ENCODE measurements at places on chromosomes 4 and X.

DNA sequence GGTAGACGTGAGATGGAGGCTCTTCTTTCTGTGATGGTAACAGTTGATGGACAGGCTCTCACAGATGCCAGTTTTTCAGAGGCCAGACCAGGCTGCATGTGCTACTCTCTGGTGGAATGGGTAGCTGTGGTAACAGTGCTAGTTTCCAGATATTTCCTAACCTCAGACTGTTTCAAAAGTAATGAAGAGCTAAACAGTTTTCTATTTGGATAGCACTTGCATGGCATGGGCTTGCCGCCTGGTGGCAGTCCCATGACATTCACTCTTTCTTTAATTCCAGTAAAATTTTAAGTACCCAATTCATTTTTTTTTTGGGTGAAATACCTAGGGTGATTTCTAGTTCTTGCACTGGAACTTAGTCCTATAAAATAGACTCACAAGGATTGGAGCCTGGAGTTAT lies 220.2 kb upstream of the MAD2L1 start:
- H3K27ac ChIP-seq: no peak overlapping the region
- no peak overlapping the region for H3K4me3 ChIP-seq
- H3K4me1 ChIP-seq: no peaks in the 10 kb centered on the region
- no peak for DNase-seq

DNA sequence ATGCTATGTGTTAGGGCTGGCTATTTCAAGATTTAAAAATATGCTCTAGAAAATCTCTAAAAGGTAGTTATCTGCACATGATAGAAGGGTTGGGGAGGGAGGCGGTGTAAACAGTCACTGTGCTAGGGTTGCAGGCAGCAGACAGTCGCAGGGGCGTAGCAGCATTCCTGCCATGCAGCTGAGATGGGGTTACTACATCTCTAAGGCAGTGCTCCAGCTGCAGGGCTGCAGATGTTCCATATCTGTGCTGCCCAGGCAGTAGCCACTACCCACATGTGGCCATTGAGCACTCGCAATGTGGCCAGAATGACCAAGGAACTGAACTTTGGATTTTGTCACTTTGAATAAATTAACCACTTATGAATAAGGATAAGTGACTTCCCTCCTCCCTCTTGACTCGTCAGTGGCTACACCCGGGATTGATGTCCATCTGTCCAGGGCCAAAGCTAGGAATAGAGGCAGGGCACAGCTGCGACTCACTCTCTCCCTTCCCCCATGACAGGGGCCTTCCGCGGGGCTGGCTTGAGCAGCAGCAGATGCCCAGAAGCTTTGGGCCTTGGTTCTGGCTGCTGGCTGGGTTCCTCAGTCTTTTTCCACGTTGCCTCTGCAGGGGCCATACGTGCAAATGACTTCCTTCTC lies 79.4 kb upstream of the CLDN34 start:
- peaks cover under 1% of the 10 kb centered on the region for H3K4me1 ChIP-seq
- no peak overlapping the region for H3K27ac ChIP-seq
- H3K27me3 ChIP-seq: no peaks in the 10 kb centered on the region
- H3K36me3 ChIP-seq: peaks cover 3% of the 10 kb centered on the region
- DNase-seq: no peak

- H3K4me1 ChIP-seq: no peaks in the 10 kb centered on the region
- no peak overlapping the region for H3K4me3 ChIP-seq
- no peaks in the 10 kb centered on the region for H3K27me3 ChIP-seq
- H3K27ac ChIP-seq: no peak overlapping the region
- DNase-seq: no peak
Observed at GRCh38 chrX:132461886-132462285, 27.0 kb downstream of the MBNL3 start.

DNA sequence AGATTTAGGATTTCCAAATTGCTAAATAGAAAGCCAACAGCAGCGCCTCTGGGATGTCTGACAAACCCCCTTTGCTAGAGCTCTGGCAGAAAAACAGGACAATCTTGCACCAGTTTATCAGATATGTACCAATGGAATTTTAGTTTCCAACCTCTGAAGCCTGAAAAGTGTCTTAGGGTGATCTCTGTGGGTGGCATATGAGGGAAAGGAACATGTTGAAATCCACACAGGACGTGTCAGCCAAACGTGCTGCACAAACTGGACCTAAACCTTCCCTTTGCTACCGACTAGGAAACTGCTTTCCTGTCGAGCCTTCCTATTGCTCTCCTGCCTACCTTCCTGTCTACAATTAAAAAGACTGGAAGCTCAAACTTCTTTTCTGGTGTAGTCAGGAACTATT lies 53.5 kb downstream of the REELD1 start:
- no peaks in the 10 kb centered on the region for H3K27me3 ChIP-seq
- H3K4me3 ChIP-seq: no peak overlapping the region
- H3K36me3 ChIP-seq: peaks cover 1% of the 10 kb centered on the region
- no peaks in the 10 kb centered on the region for H3K4me1 ChIP-seq

GRCh38 chr4:158818560-158819140 lies 49.8 kb downstream of the FNIP2 start:
- peaks cover under 1% of the 10 kb centered on the region for H3K36me3 ChIP-seq
- no peaks in the 10 kb centered on the region for H3K27me3 ChIP-seq
- H3K4me1 ChIP-seq: peaks cover 40% of the 10 kb centered on the region
- H3K27ac ChIP-seq: no peak overlapping the region

DNA sequence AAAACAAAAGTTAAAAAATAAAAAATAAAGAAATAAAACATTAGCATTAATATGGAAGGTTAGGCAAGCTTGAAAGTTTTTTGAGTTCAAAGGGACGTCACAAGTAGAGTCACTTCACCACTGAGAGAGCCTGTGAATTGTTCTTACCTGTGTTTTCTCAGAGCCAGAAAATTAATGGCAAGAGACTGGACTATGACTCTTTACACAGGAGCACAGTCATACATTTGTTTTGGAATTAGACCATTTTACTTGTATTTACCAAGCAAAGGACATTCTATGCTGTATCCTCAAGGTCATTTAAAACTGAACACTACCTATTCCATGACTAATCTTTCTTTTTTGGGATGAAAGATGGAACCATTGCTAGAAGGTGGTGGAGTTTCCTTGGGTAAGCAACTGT lies 346.1 kb downstream of the FAM47B start:
- no peak overlapping the region for H3K27ac ChIP-seq
- H3K4me3 ChIP-seq: no peak overlapping the region

GRCh38 chr4:8093587-8094274 lies 64.9 kb downstream of the ABLIM2 start:
- H3K36me3 ChIP-seq: peaks cover 14% of the 10 kb centered on the region
- DNase-seq: no peak
- H3K27ac ChIP-seq: no peak overlapping the region
- H3K27me3 ChIP-seq: no peaks in the 10 kb centered on the region

DNA sequence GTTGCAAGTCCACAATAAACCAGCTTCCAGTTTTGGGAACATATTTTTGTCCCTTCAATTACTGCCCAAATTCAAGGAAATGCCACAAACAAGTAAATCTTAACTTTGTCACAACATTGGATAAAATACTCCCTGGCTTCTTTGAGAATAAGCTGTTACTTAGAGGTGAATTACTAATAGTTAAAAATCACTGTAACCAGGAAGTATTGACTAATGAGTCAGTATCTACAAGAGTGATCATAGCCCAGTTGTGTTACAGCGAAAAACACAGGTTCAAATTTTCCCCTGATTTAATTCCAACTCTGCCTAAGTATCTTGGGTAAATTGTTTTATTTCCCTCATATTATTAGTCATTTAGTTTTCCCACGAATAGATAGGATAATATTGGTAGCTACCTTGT lies 291.2 kb upstream of the PPARGC1A start:
- no peak overlapping the region for H3K27ac ChIP-seq
- H3K4me1 ChIP-seq: peaks cover 1% of the 10 kb centered on the region
- peaks cover 5% of the 10 kb centered on the region for H3K27me3 ChIP-seq
- no peak overlapping the region for H3K4me3 ChIP-seq
- no peaks in the 10 kb centered on the region for H3K36me3 ChIP-seq
- no peak for DNase-seq

- no peak for DNase-seq
- H3K27me3 ChIP-seq: no peaks in the 10 kb centered on the region
Observed at GRCh38 chrX:22795671-22796070, 204.1 kb upstream of the DDX53 start.

DNA sequence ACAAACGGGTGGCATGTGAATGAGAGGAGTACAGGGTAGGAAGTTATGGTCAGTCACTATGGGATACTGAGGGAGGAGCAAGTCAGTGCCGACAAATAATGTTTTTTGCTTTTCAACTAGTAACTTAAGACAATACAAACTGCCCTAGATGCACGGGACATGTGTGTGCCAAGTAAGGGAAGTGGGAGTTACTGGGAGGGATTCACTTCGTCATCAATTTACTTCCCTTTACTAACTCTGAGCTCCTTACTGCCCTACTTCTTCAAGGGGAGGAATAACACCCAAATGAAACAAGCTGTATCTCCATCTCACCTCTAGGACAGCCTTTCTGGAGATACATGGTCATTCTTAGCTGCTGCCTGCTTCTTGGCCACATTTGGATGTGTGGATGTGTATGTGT lies 97.7 kb downstream of the DGKK start:
- no peaks in the 10 kb centered on the region for H3K4me1 ChIP-seq
- DNase-seq: no peak
- H3K27ac ChIP-seq: no peak overlapping the region
- H3K36me3 ChIP-seq: no peaks in the 10 kb centered on the region
